Daoy (cell line): ENCODE measurements at places on chromosomes 6 and 20.

GRCh38 chr6:122128445-122128844 lies 271.0 kb upstream of the HSF2 start:
- DNase-seq, result no peak

DNA sequence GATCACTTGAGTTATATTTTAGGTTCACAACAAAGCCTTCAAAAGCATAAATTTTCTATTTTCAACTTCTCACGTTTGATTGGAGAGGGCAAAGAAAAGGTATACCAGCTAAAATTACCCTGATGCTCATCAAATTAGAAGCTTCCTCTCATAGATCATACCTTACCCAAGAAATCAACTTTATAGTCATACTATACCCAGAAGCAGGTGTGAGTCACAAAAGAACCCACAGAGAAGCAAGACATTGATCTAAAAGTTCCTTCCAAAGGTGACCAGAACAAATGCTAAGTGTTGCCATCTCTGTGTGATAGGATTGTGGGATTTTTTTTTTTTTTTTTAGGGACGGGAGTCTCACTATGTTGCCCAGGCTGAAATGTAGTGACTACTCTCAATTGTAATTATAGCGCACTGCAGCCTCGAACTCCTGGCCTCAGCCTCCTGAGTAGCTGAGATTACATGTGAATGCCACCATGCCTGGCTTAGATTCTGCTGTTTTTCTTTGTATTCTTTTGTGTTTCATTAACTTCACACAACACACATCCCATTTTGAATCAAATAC lies 3.3 kb downstream of the EIF2S2 start:
- DNase-seq, result no peak

- DNase-seq, result peak; percentile 88
Observed at GRCh38 chr6:37024656-37025337, 19.3 kb downstream of the FGD2 start.

- no peak for DNase-seq
Observed at GRCh38 chr6:113662688-113663333, 194.3 kb upstream of the MARCKS start.

DNA sequence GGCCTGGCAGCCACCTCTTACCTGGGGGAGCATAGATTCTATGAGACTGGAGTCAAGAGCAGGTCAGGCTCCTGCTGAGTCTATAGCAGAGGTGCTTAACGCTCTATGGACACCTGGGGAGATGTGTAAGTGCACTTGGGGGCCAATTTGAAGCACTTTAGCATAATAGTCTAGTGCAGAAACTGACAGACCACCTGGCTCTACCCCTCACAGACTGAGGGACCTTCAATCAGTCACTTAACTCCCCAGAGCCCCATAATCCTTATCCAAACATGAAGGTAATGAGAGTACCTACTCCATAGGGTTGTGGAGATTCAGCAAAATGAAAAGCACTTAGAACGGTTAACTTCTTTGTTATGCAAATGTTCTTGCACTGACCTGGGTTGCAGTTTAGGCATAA lies 87.3 kb upstream of the SLC22A16 start:
- no peak for DNase-seq

DNA sequence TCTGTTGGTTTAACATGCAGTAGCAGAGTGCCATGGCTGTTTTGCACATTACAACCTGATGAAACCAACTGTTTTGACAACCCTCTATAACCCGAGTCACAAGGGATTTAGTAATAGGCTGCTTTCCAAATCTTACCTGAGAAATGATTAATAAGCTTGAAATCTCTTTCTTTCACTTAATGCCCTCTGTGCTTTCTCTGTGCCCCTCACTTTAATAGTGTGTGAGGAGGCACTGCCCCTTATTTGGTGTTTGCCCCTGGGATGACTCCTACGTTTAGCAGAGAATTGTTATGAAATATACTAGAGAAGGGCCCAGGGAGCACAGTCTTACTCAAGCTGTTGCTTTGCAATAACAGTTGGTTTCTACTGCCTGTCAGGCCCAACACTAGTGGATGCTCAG lies 31.0 kb upstream of the PTCHD4 start:
- DNase-seq, result no peak

DNA sequence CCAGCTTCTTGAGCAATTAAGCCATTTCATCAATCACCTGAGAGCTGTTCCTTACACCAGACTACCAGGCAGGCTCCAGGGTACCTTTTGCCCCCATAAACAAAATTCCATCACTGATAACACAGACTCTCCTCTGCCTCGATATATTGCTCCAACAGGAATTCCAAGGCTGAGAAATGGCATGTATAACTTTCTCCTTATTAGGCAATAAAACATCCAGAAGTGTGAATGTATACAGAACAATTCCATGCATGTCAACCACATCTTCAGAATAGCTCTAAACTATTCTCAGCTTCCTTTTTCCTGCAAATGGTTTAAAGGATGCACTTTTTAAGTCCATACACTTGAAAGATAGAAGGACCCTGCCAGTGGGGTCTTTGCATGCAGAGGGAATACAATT lies 73.8 kb downstream of the EDN3 start:
- DNase-seq, result no peak

GRCh38 chr6:3226042-3226441 lies 1.4 kb downstream of the TUBB2B start:
- no peak for DNase-seq

DNA sequence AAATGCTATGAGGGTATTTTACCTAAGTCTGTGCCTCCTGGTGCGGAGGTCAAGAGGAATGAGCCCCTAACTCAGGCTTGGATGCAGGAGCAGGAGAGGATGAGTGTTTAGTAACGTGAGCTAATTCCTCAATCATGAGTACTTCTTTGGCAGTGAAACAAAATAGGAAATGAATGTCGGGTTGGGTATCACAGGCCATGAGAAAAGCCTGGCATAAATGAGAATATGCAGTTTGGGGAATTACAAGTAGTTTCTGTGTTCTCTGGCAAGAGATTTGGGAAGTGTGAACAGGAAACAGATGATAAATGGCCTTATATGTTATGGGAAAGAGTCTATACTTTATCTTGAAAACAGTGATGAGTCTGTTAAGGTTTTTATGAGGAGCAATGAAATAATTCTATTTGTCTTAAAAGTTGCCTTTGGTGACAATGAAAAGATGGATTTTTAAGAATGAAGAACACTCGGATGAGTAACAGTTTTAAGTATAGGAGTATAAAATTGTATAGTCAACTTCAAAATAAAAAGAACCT lies 59.0 kb upstream of the RNF146 start:
- DNase-seq, result peak; percentile 14

- peak; percentile 77 for DNase-seq
Observed at GRCh38 chr6:157273756-157274470, 49.4 kb downstream of the TMEM242 start.

GRCh38 chr6:144559865-144560593 lies 274.9 kb downstream of the UTRN start:
- DNase-seq, result peak; percentile 39

- DNase-seq, result no peak
Observed at GRCh38 chr6:68473433-68474210, 161.5 kb upstream of the ADGRB3 start.

- no peak for DNase-seq
Observed at GRCh38 chr20:43532416-43533055, 25.0 kb downstream of the L3MBTL1 start.

DNA sequence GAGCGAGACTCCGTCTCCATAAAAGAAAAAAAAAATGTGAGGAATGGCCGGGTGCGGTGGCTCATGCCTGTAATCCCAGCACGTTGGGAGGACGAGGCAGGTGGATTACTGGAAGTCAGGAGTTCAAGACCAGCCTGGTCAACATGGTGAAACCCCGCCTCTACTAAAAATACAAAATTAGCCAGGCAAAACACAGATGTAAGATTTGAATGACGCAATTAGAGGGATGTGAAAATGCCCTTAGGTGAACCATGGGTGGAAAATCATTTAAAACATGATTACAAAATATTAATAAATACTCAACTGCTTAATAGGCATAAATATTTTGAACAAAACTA lies 20.9 kb downstream of the COL9A3 start:
- no peak for DNase-seq

DNA sequence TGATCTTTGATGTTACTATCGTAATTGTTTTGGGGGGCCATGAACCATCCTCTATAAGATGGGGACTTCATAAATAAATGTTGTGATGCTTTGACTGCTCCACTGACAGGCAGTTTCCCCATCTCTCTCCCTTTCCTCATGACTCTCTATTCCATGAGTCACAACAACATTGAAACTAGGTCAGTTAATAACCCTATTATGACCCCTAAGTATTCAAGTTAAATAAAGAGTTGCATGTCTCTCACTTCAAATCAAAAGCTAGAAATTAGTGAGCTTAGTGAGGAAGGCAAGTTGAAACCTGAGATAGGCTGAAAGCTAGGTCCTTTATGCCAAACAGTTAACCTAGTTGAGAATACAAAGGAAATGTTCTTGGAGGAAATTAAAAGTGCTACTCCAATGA lies 491.0 kb downstream of the HAO1 start:
- DNase-seq, result no peak

- no peak for DNase-seq
Observed at GRCh38 chr6:51513891-51514747, 573.3 kb downstream of the PKHD1 start.

DNA sequence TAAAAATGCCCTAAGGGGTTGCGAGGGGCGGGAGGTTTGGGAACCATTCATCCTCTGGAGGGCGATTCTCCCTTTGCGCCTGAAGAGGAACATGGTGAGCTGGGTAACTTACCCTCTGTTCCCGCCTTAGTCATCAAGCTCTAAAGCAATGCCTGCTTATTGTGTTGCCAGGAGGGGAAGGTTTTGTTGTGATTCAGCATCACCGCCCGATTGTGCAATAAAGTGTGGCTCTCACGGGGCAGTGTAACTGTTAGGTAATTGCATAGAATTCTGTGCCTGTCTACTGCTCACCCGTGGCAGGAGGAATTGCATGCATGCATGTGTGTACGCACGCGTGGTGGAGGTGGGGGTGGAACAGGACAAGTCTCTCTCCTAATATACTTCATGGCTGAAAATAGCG lies 95.5 kb upstream of the AGPAT4 start:
- peak; percentile 94 for DNase-seq

DNA sequence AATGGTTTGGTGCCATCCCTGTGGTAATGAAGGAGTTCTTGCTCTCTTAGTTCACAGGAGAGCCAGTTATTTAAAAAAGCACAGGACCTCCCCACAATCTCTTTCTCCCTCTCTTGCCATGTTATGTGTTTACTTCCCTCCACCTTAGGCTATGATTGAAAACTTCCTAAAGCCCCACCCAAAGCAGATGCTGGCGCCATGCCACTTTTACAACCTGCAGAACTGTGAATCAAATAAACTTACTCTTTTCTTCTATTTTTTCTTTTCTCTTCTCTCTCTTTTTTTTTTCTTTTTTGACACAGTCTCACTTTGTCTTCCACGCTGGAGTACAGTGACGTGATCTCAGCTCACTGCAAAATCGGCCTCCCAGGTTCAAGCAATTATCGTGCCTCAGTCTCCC lies 508.4 kb upstream of the EPHA7 start:
- no peak for DNase-seq

- DNase-seq, result no peak
Observed at GRCh38 chr6:167054987-167055386, 55.8 kb downstream of the CEP43 start.

DNA sequence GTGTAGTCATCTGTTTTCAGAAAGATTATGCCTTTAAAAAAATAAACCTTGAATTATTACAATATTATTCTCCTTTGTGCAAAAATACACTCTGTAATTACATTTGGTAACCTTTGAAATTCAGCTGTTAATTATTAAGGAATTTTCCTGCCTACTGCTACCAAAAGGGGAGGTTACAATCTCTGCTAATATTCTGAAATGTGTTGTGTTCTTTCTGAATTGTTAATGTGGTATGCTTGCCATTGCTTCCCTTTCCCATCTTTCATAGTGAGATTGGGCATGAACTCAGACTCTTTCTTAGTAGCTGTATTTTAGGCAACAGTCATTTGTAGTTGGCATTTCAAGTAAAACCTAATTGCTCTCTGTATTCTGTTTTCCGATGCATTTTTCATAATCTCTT lies 73.0 kb downstream of the PHF3 start:
- DNase-seq, result no peak

- DNase-seq, result no peak
Observed at GRCh38 chr6:2934057-2934456, 30.9 kb upstream of the SERPINB9 start.

DNA sequence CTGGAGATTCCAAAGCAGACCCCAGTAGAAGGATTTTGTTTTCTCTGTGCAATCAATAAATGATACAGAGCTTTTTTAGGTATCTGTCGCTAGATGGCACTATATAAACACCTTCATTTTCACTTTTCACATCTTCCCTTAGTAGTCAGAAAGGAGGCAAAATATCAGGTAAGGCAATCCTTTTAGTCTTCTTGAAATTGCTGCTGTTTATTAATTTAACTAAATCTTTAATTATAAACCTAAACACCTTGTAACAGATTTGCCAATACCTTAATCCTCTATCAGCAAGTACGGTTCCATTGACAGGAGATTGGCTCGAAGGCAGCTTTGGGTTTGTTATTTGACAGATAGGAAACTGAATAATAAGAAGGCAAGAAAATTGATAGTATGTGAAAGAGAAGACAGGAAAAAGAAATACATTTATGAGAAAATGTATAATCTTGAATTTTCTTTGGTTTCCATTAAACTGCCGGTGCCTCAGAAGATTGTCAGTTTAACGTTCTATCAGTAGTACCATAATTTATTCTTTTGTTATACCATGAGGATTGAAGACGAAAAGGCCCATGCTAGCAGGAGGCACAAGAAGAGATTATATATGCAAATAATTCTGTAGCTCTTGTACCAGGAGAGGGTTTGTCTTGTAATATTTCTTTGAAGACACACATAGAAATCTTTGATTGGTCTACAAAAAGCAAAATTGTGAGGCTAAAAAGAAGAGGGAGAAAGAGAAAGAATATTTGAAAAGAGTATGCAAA lies 23.5 kb upstream of the IBTK start:
- DNase-seq, result peak; percentile 23

GRCh38 chr6:137951064-137951597 lies 84.1 kb downstream of the TNFAIP3 start:
- DNase-seq, result no peak

DNA sequence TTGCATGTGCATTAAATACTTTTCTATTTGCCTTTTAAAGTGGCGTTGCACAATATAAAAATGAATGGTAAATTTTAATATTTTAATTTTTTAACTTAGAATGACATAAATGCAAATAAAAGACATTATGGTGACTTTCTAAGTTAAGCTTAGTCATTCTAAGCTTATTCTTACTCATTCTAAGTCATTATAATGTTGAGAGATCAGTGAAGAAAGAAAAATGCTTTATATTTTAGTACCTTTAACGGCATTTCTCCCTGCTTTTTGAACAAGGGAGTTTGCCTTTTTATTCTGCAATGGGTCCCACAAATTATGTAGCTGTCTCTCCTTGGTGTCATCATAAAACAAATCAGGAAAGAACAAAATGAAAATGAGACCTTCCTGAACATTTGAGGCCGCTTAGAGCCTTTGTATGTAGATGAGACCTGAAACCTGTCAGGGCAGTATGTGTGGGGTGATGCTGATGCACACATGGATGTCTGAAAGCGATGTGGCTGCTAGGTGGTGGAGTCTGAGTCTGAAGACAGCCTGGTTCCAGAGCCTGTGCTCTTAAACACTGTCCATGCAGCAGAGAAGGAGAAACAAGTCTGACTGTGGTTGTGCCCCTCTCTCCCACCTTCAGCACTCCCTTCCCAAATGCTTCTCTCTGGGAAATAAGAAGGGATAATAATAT lies 158.0 kb downstream of the PHF3 start:
- no peak for DNase-seq

GRCh38 chr6:150694889-150695288 lies 95.2 kb downstream of the PLEKHG1 start:
- no peak for DNase-seq

GRCh38 chr6:126720304-126720703 lies 380.4 kb downstream of the CENPW start:
- no peak for DNase-seq
